Smooth muscle cell of the umbilical artery (primary cell): ENCODE measurements at places on chromosomes 2 and 18. TPM values are rescaled to one million over a fixed set of nuclear protein-coding genes. Genes with fewer than 3 reads are reported as not detected.

The NOSTRIN gene
- total RNA-seq, result not detected in 2 replicates

The EFR3B gene
- 1.4 and 2.4 TPM in 2 replicates for total RNA-seq

The EIF2AK3 gene
- total RNA-seq, result 39.2 and 41.0 TPM in 2 replicates

The MC5R gene
- total RNA-seq, result not detected in 2 replicates

The ERFE gene
- total RNA-seq, result 0.65 TPM in 1 of 2 replicates, not detected in the other

The MTCL1 gene
- 28.5 and 67.3 TPM in 2 replicates for total RNA-seq

The REG3A gene
- not detected in 2 replicates for total RNA-seq
